Pericardium fibroblast (primary cell): ENCODE measurements at places on chromosomes 7 and 10. TPM values are rescaled to one million over a fixed set of nuclear protein-coding genes. Genes with fewer than 3 reads are reported as not detected.

The HMX2 gene
- not detected in 2 replicates for total RNA-seq

The NUTM2A gene
- total RNA-seq = 0.34 and 3.4 TPM in 2 replicates

The CALY gene
- not detected in 2 replicates for total RNA-seq

The PRSS37 gene
- not detected in 2 replicates for total RNA-seq
